ENCODE measurements at places on chromosomes 2 and 18.

DNA sequence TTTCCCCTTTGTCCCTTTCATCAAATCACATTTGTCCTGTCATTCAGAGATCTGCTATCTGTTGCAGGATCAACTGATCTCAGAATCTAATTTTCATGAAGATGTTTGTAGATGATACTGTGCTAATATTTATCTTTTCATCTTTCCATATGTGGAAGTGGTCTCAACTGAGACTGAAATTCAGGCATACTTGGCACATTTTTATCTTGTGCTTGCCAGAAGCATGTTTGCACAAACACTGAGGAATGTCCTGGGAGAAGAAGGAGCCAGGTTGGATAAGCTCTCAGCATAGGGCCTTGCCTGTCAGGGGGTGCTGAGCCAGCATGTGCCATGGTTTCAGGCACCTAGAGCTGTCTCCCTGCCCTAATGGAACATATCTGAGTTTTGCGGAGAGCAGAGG lies 24.5 kb upstream of the MMADHC start:
- no peak for DNase-seq

GRCh38 chr2:25379535-25379934 lies 37.8 kb upstream of the DNMT3A start:
- no peak for DNase-seq

GRCh38 chr18:13877157-13877556 lies 38.2 kb downstream of the MC2R start:
- DNase-seq, result no peak

GRCh38 chr2:14998546-14998945 lies 366.0 kb downstream of the LRATD1 start:
- no peak for DNase-seq

GRCh38 chr18:72273025-72273424 lies 271.1 kb downstream of the CBLN2 start:
- no peak for DNase-seq

DNA sequence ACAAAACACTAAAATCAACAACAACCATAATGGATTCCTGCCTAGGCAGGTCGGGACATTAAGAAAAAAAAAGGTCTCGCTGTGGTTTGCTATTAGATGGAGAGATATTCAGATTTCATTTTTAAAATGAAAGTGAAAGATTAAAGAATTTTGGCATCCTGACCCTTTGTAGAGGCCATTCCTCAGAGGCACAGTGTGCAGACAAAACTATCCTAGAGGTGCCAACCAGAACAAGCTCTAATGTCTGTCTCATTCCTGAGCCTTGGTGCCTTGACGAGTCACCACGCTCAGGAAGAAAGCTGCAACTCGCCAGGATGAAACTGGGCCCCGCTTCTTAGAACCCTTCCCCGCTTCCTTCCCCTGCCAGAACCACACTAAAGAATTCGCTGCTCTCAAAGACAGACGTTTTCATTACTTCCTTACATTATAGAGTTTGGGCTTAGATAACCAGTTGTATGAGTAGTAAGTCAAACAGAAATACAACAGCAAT lies 156.0 kb downstream of the TGIF1 start:
- DNase-seq, result no peak

DNA sequence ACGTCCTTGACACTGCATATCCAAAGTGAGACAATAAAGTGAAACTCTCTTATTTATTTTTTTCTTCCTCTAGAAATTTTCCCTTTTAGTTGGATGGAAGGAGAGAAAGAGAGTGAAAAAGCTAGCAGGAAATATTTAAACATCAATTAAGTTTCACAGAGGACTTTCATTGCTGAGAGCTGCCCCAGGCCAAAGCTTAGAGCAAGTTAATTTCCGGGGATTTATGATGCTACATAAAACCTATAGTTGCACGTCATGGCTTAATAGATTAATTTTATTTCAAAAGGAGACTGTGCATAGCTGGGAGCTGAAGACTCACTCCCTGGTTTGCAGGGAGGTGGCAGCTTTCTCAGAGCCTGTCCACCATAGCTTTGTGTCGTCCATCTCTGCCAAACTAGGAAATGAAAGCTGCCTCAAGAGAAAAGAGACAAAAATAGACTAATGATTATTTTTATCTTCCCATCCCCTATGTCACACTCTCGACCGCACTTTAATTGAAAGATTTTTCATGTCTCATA lies 323.3 kb upstream of the RAB6C start:
- no peak for DNase-seq

- no peak for DNase-seq
Measured at GRCh38 chr2:232977438-232977971, 35.6 kb downstream of the NGEF start.

- DNase-seq, result no peak
Measured at GRCh38 chr2:70959851-70960832, 18.3 kb upstream of the ANKRD53 start.

DNA sequence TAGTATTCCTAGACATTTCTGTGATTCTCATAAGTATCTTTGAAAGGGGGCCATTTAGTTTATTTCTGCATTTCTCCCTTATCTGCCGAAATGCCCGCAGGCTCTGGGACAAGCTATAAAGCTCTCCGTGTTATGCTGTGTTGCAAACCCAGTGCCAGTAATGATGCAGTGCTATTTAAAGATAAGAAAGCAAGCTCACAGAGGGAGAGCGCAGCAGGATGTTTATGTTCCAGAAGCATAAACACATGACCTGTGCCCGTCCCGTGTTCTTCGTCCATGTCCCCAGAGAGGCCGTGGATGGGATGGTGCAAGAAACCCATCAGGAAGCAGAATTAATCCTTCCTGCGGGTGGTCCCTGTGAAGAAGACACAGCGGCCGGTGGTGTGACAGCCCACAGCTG lies 99.4 kb downstream of the NEDD4L start:
- no peak for DNase-seq

DNA sequence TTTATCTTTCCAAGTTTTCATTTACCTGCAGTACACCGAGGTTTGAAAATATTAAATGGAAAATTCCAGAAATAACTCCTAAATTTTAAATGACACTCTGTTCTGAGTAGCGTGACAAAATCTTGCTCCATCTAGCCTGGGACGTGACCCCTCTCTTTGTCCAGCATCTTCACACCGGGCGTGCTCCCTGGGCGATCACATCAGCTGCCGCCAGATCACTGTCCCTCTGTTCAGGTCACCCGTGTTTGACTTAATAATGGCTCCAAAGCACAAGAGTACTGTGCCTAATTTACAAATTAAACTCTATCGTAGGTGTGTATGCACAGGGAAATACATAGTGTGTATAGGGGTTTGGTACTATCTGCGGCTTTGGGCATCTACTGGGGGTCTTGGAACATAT lies 6.1 kb upstream of the TMEM185B start:
- no peak for DNase-seq

GRCh38 chr2:32683520-32684086 lies 55.8 kb downstream of the TTC27 start:
- DNase-seq, result no peak

GRCh38 chr2:135225781-135226180 lies 173.7 kb downstream of the RAB3GAP1 start:
- DNase-seq, result no peak

- no peak for DNase-seq
Measured at GRCh38 chr2:222208010-222208690, 90.6 kb downstream of the PAX3 start.

GRCh38 chr2:28209864-28210263 lies 182.8 kb upstream of the FOSL2 start:
- DNase-seq, result no peak

- no peak for DNase-seq
Measured at GRCh38 chr2:65390134-65390533, 42.3 kb downstream of the SPRED2 start.

DNA sequence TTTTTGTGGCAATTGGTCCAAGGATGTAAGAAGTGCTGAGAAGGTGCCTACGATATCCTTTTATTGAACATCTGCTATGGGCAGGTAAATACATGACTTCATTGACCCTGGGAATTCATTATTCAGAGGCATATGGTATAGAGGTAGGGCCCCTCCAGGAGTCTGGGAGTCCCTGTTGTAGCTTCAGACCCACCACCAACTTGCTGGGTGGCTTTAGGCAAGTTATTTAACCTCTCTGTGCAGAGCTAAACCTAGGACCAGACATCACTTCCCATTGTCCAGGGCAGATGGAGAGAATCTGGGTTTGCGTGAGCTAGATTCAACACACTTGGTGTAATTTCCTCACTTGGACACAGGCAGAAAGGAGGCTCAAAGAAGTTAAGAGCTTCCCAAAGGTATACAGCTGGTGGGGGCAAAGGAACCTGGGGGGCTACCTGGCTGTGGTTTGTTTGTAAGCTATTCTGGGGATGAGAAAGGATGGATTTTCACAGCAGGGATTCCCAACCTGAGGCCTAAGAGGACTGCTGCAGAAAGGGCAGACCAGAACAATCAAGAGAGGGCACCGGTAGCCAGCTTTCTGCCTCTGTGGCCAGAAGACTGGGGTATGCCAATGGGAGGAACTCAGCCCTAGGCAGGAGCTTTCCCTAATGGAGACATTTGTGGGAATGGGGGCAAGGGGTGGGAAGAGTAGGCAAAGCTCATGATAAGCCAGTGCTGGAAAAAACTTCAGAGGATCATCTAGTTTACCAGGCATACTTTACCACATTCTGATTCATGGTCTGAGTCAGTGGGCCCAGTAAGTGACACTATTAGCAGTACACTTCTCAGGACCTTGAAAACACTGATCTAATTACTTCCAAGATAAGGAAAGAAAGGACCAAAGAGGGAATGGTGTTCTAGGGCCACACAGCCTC lies 102.7 kb upstream of the SMAD2 start:
- DNase-seq, result no peak

DNA sequence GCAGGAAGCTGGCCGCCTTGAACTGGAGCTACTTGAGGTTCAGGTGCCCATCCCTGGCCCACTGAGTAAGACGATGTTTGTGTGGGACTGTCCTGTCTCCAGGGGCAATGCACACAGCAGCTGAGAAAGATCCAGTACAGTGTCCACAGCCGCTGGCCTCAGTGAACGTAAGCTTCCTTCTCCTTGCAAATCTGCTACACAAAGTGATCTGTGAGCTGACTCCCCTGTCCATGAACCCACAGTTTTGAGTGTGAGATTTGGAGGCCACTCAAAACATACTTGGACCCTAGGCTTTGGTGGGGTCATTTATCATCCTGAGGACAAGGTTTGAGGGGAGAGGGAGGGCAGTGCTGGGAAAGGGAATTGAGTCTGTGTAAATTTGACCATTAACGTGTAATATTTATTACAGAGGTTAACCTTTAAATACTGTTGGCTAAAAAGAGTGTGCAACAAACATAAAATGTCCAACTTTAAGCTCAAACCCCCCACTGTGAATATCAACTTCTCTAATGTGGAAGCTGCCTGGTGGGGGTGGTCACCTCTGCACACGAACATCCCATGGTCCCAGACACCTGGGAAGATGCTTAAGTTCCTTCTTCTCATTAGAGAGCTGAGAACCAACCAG lies 4.9 kb upstream of the CYS1 start:
- DNase-seq, result no peak

Measured in effector CD4-positive, alpha-beta T cell (primary cell).